Stimulated activated effector memory CD8-positive, alpha-beta T cell treated with anti-CD3 and anti-CD28 coated beads, Interleukin-12 subunit alpha, Interleukin-12 subunit beta, amount 100 ng/mL, for 72 hours (primary cell): ENCODE measurements at places on chromosomes 2 and 18.
A peak's percentile ranks its signal among the peaks of the same experiment; 100 is the strongest.

DNA sequence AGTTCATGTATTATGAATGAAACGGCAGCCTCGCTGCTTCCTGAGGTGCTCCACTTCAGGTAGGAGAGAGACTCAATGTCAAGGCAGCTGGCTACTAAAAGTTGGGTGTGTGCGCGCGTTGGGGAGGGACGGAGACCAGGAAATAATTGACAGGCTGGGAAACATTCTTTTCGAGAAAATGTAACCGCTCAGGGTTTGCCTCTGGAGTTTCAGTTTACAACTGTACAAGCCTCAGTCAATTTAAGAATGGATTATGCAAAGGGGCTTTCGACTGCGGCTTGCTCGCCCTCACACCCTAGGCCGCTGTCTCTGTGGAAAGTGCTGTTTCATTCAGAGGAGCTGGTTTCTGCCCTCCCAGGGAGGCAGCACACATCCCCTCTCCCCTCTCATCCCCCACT lies 4.4 kb upstream of the SPRED2 start:
- peak; percentile 81 for DNase-seq

- DNase-seq, result no peak
These were observed 40.2 kb downstream of the TMEM182 start for GRCh38 chr2:102801858-102802699.

- no peak for DNase-seq
These were observed 83.6 kb downstream of the ACVR1 start for GRCh38 chr2:157792335-157793052.

GRCh38 chr2:76387294-76387693 lies 676.6 kb upstream of the GCFC2 start:
- no peak for DNase-seq

DNA sequence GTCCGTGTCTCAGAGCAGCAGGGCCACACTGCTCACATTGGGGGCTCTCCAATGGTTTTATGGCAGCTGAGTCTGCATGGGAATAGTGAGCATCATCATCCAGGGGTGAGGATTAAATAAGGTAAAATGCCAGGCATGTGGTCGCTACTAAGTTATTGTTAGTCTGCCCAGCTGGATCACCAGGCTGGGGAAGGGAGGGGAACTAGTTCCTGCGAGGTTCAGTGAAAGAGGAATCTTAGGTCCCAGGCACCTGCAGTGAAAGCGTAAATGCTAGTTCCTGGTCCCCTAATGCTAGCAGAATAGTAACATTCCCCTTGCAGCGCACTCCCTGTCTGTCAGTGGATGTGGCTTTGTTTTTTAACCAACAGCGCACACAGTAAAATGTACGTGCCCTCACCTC lies 60.1 kb downstream of the ARHGEF4 start:
- DNase-seq, result no peak

DNA sequence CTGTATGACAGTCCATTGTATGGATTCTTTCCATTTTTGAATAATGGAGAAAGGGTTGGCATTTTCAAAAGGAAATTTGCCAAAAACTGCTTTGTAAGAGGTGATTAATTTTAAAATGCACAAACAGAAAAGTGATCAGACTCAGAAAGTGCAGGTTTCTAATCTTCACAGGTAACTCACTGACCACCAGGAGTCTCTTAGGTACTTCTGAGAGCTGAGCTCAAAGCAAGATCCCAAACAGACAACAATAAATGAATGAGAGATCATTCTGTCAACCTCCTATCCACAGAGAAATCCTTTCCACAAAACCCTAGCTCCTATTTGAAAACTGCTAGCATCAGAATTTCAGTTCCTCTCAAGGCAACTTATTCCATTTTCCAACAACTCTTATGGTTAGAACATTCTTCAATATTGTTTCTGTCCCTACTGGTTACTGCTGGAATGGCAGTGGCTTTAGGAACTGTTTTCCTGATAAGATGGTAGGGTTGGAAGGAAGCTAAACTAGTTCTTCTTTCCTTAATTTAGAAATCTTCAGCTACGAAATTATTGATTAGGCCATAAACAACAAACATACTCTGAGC lies 20.6 kb upstream of the HAAO start:
- DNase-seq, result no peak

- DNase-seq, result peak; percentile 53
These were observed at the start of gene AP1S3 for GRCh38 chr2:223837287-223838061. Gene AP1S3 (minus strand): TSS chr2:223837582. CDS start chr2:223837450, 132 bp downstream.

GRCh38 chr2:241774419-241775222 lies 2.0 kb upstream of the GAL3ST2 start:
- no peak for DNase-seq

GRCh38 chr2:167697948-167698347 lies 549.4 kb downstream of the STK39 start:
- no peak for DNase-seq

DNA sequence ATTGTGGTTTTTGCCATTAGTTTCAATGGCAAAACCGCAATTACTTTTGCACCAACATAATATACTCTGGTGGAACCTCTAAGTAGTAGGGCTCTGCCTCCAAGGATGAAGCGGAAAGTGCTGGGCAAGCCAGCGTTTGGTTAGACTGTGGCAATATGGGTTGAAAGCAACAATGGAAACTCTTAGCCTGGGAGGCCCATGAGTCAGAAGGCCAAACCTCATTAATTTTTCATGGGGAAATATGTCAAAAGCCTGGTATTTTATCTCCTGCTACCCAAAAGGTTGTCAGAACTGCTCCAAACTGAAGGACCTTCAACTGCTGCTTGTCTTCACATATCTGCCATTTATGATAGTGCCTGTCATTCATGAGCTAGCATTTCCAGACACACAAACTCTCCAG lies 179.1 kb upstream of the CYP26B1 start:
- DNase-seq, result no peak

GRCh38 chr2:8148260-8149006 lies 533.4 kb upstream of the ID2 start:
- no peak for DNase-seq

DNA sequence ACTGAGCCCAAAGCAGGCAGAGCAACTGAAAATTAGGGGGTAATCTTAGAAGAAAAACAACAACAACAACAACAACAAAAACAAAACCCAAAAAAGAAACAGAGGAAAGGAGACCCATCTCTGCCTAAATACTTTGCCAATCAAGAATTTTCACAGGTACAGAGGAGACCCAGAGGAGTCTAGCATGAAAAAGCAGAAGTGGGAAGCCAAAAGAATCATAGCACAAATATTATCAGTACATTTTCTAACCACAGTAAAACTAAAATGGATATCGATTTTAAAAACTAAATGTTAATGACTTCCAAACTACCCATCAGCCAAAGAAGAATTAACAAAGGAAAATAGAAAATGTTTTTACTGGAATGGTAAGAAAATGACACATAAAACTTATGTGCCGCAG lies 148.1 kb downstream of the BAZ2B start:
- no peak for DNase-seq

- DNase-seq, result no peak
These were observed 147.8 kb downstream of the TMEM18 start for GRCh38 chr2:529424-529823.

GRCh38 chr18:77140439-77141109 lies 8.0 kb upstream of the MBP start:
- no peak for DNase-seq

DNA sequence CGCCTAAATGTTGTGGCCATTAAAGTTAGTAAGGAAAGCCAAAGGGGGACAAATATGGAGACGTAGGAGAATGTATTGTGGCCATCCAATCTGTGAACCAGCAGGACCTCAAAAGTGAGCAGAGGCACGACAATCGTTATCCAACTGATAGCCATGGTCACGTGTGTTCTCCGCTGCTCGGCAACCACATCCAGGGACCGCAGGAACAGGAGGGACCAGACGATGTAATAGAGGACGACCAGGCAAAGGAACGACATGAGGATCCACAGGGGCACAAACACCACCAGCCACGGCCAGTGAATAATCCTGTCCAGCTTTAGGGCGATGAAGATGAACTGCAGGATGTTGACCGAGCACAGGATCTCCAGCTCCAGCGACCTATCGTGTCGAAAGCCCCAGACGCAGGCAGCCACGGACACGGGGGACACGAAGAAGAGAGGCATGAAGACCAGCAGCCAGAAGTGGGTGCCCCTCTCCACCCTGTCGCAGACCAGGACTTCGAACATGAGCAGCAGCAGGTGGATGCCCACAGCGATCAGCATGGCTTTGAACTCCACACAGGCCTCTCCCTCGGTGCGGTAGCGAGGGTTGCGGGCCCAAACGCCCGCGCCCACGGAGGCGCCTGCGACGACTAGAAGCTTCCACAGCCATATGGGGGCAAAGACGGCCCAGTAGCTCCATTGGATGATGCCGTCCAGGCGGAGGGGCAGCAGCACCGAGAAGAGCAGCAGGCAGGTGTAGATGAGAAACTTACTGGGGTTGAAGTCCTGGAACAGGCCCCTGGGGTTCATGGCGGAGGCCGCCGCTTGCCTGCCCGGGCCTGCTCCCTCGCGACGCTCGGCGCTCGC lies 790 bp downstream of the TMEM185B start:
- DNase-seq, result no peak

DNA sequence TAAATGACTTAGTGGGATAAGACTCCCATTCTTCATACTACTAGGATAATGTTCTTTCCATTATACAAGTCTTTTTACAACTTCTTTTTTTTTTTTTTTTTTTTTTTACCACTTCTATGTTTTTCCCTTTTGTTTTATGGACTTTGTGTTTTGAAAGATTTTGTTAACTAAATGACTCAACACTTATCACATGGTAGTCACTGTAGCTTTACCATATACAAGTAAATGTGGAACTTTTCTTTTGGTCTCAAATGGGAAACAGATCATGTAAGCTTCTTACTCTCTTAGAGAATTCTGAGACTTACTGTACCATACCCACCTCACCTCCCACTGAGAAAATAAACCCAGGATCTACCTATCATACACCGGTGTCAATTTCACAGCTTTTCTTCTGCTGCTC lies 590.3 kb upstream of the CDH2 start:
- no peak for DNase-seq

GRCh38 chr18:5104246-5104645 lies 92.8 kb downstream of the AKAIN1 start:
- no peak for DNase-seq

- DNase-seq, result no peak
These were observed 4.7 kb upstream of the NPC1 start for GRCh38 chr18:23591011-23591410.

DNA sequence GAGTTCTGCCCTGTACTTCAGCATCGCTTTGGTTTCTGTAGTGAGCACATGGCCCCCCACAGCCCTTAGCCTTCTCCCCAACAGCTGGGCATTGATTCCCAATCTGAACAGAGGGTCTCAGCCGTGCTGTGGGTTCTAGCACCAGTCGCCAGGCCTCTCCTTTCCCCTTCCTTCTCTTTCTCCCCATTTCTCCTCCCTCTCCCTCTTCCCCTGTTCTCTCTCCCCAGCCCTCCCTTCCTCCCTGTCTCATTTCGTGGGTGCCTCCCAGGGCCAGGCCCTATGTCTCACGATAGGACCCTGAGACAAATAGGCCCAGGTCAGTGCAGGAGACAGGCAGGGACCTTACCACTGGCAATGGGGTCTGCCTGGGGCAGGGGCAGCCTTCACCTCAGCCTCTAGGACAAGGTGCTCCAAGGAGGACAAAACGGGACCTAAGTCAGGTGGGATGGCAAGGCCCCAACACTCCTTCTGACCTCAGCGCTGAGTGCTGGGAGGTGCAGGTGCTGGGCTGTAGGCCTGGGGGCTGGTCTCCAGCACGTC lies 143.4 kb upstream of the GPC1 start:
- no peak for DNase-seq

DNA sequence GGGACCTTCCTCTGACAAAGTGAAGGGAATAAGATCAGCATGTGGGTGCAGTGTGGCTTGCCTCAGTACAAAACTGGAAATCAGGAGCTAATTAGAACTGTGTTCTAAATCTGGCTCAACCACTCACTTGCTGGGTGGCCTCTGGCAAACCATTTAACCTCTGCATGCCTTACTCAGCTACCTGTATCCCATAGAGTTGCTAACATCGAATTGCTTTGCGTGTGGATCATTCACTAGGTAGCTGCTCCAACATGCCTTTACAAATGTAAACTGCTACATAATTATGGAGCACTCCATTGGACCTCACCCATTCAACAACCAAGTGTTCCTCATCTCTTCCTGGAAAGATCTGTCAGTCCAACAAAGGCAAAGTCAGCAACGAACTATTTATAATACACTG lies 19.0 kb downstream of the PLEKHM3 start:
- DNase-seq, result no peak

GRCh38 chr2:240822280-240822847 lies 2.3 kb upstream of the KIF1A start:
- no peak for DNase-seq

- DNase-seq, result no peak
These were observed 36.7 kb downstream of the PRKD3 start for GRCh38 chr2:37287966-37288365.

DNA sequence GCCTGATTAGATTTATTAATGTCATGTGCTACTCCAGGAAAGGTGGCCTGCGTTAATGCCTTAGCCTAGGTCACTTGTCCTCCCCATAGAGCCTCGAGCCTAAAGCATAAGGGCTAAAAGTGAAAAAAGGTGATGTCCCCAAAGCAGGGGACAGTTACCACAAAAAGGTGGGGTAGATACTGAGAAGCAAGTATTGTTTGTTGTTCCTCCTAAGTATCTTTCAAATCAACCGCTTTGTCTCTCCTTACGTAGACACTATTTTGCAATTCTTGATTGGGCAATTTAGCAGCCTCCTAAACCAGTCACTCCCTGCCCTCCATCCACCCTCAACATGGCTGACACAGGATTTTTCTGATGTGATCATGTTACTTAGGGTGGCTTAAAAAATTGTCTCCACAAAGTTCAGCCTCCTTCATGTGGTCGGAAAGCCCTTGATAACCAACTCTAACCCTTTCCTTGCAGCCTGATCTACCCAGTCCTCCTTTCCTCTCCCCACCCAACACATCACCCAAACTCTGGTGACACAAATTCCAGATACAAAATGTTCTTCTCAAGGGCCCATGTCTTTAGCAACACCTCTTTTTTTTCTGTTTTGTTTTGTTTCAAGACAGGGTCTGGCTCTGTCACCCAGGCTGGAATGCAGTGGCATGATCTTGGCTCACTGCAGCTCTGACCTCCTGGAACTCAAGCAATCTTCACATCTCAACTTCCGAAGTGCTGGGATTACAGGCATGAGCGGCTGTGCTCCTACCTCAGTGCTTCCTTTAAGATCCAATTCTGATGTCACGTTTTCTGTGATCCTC lies 6.9 kb downstream of the INHA start:
- no peak for DNase-seq

- no peak for DNase-seq
These were observed 82.1 kb downstream of the HS1BP3 start for GRCh38 chr2:20568501-20569463.

GRCh38 chr18:5986257-5986931 lies 91.1 kb upstream of the TMEM200C start:
- peak; percentile 12 for DNase-seq

- no peak for DNase-seq
These were observed 5.0 kb downstream of the CFAP221 start for GRCh38 chr2:119549241-119549640.

- no peak for DNase-seq
These were observed 1400.7 kb upstream of the ACVR2A start for GRCh38 chr2:146444085-146444484.
